Kidney epithelial cell (primary cell): ENCODE measurements at places on chromosomes 2 and 18. TPM values are rescaled to one million over a fixed set of nuclear protein-coding genes. Genes with fewer than 3 reads are reported as not detected.

Gene ZNF236
- total RNA-seq, result 7.8 and 12.2 TPM in 2 replicates

Gene ACTR2
- total RNA-seq, result 126 and 139 TPM in 2 replicates

Gene PROM2
- 2.3 and 3.4 TPM in 2 replicates for total RNA-seq

Gene XPO1
- total RNA-seq, result 81.5 and 93.2 TPM in 2 replicates

Gene AMER3
- not detected in 2 replicates for total RNA-seq

- DNase-seq, result no peak
Measured at GRCh38 chr2:74201596-74201995, 3.2 kb downstream of the MTHFD2 start.

DNA sequence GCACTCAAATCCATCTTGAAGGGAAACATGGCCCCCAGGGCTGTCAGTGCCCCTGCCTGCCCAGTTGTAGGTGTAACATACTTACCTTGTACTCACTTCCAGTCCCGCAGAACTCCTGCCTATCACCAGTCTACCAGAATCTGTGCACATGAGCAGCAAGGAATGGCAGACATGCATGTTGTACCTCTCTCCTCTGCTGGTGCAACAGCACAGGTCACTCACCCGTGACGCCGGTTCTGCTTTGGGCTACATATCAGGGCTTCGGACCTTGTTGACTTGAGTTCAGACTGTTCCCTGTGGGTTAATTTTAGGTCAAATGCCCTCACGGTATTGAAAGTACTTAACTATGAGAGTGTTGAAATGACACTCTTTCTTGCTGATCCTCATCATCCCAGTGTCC lies 215.7 kb downstream of the TPGS2 start:
- DNase-seq, result no peak

Gene GPR17
- total RNA-seq, result 0.14 TPM in 1 of 2 replicates, not detected in the other

GRCh38 chr2:200590090-200590489 lies 4.3 kb downstream of the AOX1 start:
- DNase-seq, result no peak

Gene C1QL2
- not detected in 2 replicates for total RNA-seq

DNA sequence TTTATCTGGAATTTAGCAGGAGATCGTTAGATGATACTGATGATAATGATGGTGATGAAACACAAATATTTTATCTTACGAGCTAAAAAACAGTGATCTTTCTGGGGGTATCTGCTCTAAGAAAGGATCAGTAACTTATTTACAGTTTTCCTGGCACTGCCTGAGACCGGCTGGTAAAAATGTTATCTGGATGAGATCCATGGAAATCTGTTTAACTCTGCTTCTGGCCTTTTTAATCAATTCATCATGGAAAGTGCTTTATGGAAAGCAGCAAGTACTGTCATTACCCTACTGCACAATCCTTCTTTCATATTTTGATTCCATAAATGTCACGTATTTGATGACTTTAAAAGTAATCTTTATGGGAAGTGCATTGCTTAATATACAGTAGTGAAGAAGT lies 612.7 kb upstream of the GCFC2 start:
- no peak for DNase-seq

DNA sequence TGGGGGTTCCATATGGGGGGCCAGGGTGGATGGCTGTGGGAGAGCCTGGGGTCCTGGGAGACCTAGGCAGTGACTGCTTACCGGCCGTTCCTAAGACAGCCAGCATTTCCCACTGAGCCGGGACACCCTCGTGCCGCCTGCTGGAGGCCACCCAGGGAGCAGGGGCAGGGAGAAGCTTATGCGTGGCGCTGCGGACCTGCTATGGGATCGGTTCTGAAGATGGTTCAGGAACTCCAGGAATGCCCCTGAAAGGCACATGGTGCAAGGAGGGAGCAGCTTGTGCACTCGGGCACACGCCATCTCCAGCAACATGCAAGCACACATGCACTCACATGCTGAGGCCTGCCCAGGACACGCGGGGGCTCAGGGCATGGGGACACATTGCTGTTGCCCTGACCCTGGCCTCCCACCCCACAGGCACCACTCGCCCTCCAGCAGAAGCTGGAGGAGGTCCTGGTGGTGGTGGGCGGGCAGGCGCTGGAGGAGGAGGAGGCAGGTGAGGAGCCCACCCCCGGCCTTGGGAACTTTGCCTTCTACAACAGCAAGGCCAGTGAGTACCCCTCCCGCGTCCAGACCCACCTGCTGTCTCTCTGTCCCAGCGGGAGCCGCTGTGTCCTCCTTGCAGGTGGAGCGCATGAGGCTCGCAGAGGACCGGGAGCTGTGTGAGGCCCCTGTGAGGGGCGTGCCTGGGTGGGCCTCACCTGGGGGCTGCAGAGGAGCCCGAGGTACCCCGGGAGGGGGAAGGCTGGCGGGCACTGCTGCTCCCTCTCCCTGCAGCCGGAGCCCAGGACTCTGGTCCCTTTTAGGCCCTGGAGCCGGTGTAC lies 4.1 kb downstream of the KLHL30 start:
- DNase-seq, result no peak

Gene FAM237A
- total RNA-seq, result not detected in 2 replicates

- DNase-seq, result peak; percentile 19
Measured at GRCh38 chr2:175690113-175690837, 311.8 kb downstream of the LNPK start.

DNA sequence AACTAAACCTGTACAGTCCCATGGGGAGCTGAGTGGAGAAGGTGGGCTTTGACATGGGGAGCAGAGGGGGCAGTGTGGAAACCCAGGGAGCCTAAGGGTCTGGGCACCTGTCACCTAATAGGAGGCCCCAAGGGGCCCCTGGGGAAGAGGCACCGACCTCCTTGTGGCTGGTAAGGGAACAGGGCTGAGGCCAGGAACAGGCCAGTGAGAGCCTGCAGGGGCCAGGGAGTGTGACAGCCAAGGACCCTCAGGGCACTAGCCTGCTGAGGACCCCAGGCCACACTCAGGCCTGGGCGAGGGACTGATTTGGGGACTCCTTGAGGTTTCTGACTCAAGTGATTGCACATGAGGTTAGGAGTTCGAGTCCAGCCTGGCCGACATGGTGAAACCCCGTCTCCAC lies 24.5 kb upstream of the ALPP start:
- DNase-seq, result no peak

DNA sequence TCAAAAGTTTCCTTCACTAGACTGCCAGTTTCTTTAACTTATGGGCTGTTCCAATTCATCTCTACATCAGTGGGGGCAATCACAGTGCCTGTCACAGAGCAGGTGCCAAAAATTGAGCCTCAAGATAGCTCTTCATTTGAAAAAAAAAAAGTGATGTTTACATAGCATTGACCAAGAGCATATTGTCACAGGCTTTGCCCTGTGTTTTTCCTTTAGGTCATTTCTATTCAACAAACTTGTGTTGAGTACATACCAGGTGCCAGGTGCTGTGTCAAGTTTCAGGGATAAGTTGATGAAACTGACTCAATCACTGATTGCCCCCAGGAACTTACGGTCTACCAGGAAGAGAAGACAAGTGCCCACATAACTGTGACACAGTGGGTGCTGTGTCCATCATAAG lies 22.2 kb upstream of the NT5C1B start:
- DNase-seq, result no peak

DNA sequence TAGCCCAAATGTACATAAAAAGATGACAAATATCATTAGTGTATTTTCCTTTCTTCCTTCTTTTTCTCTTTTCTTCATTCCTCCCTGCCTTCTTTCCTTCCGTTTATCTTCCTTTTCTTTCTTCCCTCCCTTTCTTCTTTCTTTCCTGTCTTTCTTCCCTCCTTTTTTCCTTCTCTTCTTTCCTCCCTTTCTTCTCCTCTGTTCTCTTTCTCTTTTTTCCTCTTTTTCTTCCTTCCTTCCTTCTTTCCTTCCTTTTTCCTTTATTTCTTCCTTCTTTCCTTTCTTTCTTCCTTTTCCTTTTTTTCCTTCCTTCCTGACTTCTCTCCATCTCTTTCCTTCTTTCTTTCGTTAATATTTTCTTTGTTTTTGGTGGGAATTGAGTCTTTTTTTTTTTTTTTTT lies 256.9 kb upstream of the CNTNAP5 start:
- DNase-seq, result no peak

DNA sequence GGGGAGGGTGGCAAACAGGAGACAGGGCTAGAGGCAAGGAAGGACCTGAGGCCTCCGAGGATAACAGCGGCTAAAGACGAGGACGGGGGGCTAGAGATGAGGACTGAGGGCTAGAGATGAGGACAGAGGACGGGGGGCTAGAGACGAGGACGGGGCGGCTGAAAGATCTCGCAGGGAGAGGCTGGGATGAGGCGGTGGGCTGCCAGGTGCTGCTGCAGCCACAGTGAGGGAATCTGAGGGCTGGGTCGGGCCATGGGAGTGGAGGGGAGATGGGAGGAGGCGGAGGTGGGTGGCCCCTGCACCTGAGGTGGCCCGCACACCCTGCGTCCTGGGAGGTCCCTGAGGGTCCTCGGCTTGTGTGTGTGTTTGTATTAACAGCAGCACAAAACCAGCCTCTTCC lies 350.2 kb upstream of the SALL3 start:
- no peak for DNase-seq

- DNase-seq, result no peak
Measured at GRCh38 chr2:63764630-63765029, 77.1 kb upstream of the UGP2 start.

GRCh38 chr2:145800151-145801091 lies 1280.5 kb upstream of the ZEB2 start:
- DNase-seq, result peak; percentile 59

Gene AKAIN1
- total RNA-seq, result not detected in 2 replicates

GRCh38 chr2:58535990-58536389 lies 294.9 kb upstream of the FANCL start:
- DNase-seq, result no peak
